Pulmonary artery endothelial cell (primary cell): ENCODE measurements at places on chromosomes 13 and 19.
A peak's percentile ranks its signal among the peaks of the same experiment; 100 is the strongest.

GRCh38 chr13:27595055-27595811 lies 25.1 kb downstream of the LNX2 start:
- no peak for DNase-seq

DNA sequence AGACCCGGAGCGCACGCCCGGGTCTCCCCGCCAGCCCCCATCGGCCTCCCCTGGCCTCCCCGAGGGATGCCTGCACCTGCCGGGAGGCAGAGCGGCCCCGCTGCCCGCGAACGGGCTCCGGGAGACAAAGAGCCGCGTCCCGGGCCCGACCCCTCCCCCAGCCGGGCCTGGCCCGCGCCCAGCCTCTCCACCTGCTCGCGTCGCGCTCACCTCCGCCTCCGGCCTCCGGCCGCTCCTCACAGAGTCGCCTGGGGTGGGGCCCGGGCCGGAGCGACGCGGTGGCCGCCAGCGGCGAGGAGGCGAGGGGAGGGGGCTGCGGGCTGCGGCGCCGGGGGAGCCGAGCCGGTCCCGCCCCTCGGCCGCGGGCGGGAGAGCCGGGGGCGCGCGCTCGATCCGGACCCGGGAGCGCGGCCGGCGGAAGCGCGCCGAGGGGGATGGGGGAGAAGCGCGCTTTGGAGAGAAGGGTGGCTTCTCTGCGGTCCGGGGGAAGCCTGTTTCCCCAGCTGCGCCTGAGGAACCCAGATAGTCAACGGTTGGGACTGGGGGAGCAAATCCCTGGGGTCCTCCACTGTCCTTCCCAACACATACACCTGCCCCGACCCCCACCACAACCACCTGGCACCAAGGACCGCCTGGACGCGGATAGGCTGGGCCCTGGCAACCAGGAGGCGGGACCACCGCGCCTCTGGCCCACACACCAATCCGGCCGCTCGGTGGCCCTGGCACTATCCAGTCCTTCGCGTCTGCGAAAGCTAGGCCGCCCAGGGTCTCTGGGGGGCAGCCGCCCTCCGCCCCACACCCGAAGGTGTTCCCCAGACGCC lies at the start of gene PRR36:
PRR36 (minus strand) TSS at position 315 of the 821 bp plus-strand sequence. CDS start 701 bp downstream, outside the sequence.
- DNase-seq: no peak

- DNase-seq: no peak
Measured at GRCh38 chr13:41302743-41303142, 8.3 kb upstream of the NAA16 start.

GRCh38 chr13:43368003-43368402 lies 344.6 kb downstream of the DNAJC15 start:
- DNase-seq: no peak

- no peak for DNase-seq
Measured at GRCh38 chr19:661427-662196, 1.4 kb downstream of the RNF126 start.

DNA sequence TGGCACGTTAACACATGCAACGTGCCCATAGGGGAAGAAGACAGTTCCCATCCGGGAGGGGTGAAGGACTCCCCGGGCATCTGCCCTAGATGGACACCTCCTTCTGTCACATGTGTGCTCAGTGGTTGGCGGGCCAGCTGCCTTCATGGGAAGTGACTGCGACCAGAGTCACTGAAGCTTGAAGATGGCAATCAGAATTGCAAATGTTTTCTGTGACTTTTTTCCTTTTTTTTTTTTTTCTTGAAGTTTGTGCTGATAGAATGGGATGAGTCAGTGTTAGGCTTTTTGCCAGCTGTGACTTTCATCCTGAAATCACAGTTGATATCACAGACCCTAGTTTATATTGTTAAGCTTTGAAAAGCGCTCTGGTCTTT lies 109.2 kb upstream of the MCF2L start:
- DNase-seq: peak; percentile 68

GRCh38 chr19:49201042-49201441 lies 43.5 kb downstream of the TRPM4 start:
- no peak for DNase-seq

DNA sequence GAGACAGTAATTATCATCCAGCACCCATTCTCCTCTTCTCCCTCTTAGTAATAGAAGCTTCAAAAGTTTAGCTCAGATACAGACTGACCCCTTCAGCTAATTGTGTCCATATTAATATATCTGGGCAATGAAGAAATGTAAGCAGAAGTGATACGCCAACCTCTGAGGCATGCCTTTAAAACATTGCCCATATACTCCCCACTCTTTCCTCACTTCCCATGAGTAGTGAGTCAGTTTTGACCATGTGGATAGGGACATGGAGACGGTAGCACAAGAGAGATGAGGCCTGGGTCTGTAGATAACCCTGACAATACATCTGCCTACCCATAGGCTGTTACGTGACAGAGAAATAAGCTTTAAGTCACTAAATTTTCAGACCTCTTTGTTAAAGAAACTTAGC lies 147.6 kb downstream of the KCTD12 start:
- DNase-seq: no peak

GRCh38 chr13:86741762-86742285 lies 929.3 kb upstream of the SLITRK5 start:
- no peak for DNase-seq

DNA sequence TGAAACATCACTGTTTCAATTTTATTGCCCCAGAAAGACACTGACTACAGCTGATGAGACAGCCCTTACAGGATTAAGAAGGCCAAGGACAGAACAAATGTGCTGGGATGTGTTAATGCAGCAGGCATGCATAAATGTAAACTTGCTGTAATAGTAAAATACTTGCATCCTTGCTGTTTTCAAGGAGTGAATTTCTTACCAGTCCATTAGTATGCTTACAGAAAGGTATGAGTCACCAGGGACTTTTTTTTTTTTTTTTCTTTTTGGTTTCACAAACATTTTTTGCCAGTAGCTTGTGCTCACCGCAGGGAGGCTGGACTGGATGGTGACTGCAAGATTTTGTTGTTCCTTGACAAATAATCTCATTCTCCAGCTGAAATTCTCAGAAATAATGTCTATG lies 55.1 kb downstream of the GPR180 start:
- DNase-seq: no peak

GRCh38 chr19:31784671-31785101 lies 435.4 kb upstream of the TSHZ3 start:
- DNase-seq: no peak

DNA sequence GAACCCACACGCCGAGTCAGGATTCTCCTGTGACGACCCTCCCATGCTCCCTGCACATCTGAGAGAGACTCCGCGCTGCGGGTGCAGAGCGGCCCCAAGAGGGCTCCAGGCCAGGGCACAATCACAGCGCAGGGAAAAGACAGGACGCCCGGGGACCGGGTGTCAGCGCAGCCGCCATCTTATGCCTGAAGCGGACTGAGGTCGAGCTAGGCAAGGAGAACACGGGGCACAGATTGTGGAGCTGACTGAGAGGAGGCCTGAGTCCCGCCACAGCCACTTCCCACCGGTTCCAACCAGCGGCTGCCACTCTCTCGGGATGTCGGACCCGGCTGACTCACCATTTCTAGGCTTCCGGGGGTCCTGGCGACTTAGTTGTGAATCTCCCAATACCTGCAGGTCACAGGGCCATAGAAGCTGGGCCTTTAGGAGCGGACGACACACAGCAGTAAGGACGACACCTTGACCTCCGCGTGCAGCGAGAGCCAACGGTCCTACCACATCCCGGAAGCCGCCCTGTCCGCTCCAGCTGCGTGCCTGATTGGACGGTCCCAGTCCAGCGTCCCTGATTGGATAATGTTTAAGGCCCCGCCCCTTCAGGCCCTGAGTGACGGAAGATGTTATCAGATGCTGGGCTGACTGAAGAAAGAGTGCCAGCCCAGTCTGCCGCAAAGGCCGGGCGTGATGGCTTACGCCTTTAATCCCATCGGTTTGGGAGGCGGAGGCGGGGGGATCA lies at the start of gene ZNF728:
ZNF728 (minus strand) TSS at position 487 of the 733 bp plus-strand sequence; CDS start at position 341, 146 bp downstream.
- DNase-seq: no peak

DNA sequence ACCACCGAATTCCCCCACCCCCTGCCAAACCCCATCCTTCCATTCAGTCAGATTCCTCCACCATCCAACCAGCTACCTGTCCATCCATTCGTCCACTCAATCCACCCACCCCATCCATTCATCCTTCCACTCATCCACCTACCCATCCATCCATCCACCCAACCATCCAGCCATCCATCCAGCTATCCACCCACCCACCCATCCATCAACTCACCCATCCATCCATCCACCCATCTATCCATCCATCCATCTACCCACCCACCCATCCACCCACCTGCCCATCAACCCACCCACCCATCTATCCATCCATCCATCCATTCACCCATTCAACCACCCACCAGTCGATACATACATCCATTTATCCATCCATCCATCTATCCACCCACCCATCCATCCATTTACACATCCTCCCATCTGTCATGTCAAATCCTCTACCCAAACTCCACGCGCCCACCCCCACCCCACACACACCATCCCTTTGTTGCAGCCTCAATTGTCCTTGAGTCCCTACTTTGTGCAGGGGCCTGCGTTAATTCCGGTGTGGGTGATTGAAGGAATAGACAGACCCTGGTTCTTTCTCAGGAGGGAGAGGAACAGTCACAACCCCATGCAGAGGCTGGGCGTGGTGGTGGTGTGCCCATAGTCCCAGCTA lies 5.3 kb upstream of the SLC5A5 start:
- no peak for DNase-seq

DNA sequence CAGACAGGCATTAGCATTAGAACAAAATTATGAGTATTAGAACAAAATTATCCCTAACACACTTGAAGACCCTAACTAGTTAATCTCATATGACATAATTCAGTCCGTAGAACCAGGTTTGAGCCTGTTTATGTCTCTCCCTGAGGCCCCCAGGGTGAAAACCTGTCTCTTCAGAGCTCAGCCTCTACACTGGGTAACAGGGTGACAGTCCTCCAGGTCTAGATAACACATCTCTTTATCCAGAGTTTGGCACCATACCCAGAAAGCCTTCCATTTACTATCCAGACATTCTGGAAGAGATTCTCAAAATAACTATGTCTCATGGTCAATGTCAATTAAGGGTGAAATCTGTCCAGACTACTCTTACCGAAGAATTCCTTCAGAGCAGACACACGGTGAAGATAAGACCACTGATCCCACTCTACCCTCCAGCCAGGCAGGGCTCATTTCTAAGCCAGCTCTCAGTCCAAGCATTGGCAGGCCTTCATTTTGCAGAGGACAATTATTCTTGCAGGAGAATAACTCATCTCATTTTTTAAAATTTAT lies 1195.3 kb downstream of the EFNB2 start:
- DNase-seq: no peak

GRCh38 chr19:7083076-7083956 lies 13.8 kb downstream of the ZNF557 start:
- no peak for DNase-seq

DNA sequence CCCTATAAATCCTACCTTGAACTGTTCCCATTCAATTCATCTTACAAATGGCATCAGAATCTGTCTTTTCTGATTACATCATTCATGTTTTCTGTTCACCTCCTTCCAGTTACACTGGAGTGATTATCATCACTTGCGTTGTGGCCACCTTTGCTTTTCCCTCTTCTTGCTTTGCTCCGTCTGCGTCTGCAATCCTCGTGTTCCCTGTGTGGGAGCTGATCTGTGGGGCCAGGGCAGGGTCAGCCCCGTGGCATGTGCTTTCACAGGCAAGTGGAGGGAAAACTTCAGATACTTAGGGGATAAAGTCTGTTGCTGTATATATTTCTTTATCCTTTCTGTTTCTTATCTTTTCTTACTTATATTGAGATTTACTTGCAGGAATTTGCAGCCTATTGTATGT lies 277.7 kb downstream of the SLC7A1 start:
- no peak for DNase-seq

- no peak for DNase-seq
Measured at GRCh38 chr19:7928741-7929701, 3.1 kb upstream of the CTXN1 start.

- DNase-seq: no peak
Measured at GRCh38 chr19:37975071-37975470, 68.1 kb downstream of the SIPA1L3 start.

- DNase-seq: no peak
Measured at GRCh38 chr19:14779151-14779550, 791 bp upstream of the ADGRE2 start.

DNA sequence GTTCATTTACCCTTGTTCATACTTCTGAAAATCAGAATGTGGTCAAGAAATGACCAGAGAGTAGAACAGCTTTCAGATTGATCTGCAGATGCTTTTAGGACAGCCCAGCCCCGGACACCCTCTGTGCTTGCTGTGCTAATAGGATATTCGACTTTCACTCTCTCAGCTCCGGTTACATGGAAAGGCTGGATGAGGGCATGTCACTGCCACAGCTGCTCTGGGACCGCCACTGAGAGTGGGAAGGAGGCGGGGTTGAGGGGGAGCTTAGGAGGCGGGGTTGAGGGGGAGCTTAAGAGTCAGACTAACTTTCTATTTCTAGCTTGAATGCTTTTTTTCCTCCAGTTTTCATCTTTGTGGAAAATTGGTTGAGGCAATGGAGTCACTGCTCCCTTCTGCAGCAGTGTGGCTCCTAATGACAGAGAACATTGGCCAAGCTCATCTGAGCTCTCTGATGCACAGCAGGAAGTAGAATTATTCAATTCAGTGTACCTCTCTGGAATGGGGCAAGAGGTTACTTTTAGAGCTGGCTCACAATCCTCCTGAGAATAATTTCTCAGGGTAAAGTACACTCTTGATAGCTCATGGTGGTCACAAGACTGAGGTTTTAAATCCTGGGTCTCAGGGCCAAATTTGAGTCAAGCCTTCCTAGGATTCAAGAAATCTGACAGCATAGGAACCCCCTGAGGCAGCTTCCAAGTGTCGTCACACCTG lies 74.6 kb upstream of the NPAS1 start:
- DNase-seq: no peak

DNA sequence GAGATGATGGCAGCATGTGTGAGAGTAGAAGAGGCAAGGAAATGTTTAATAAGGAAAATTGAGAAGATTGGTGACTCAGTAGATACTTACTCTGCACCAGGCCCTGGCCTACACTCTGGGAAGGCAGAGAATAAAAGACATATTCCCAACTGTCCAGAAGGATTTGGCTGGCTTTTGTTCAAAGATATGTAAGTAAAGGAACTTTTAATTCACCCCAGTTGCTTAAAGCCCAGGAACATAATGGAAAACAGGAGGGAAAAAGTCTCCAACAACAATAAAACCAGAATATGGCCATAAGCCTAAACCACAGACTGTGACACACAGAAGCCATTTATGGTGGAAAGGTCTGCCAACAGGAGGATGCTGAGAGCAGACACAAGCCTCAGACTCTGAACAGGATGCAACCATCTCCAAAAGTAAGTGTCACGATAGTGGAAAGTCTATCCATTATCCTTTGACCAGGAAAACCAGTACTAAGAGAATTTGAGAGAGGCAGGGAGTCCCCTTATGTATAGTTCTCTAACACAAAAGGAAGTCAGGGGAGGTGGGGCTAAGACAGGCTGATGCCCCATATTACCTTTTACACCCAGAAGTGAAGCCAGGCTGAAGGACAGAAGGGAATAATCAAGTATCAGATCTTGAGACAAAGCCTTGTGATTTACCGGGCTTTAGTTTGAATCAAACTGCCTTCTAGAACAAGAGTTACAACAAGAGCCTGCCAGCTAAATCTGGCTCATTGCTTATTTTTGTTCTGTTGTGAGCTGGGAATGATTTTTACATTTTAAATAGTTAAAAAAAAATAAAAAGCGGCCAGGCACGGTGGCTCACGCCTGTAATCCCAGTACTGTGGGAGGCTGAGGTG lies 169.5 kb upstream of the STARD13 start:
- DNase-seq: no peak
